Heart right ventricle (tissue), 16 donors: ENCODE measurements at places on chromosomes 4 and X. TPM values are rescaled to one million over a fixed set of nuclear protein-coding genes. Genes with fewer than 3 reads are reported as not detected.

GRCh38 chr4:152848508-152848907 is 68.8 kb downstream of the ARFIP1 start:
- H3K27me3 ChIP-seq, result no peaks in the 10 kb centered on the region
- H3K36me3 ChIP-seq, result no peaks in the 10 kb centered on the region
- H3K27ac ChIP-seq, result no peak overlapping the region
- H3K4me3 ChIP-seq, result no peak overlapping the region
- peaks cover 7% of the 10 kb centered on the region for H3K4me1 ChIP-seq
- DNase-seq, result no peak

- DNase-seq, result no peak
- no peaks in the 10 kb centered on the region for H3K4me1 ChIP-seq
- no peak overlapping the region for H3K27ac ChIP-seq
- no peaks in the 10 kb centered on the region for H3K36me3 ChIP-seq
- H3K27me3 ChIP-seq, result no peaks in the 10 kb centered on the region
These were observed 28.6 kb upstream of the TMEM154 start for GRCh38 chr4:152708361-152708760.

GRCh38 chrX:44667771-44668170 is 125.1 kb upstream of the FUNDC1 start:
- DNase-seq, result no peak
- no peaks in the 10 kb centered on the region for H3K27me3 ChIP-seq
- H3K36me3 ChIP-seq, result no peaks in the 10 kb centered on the region
- H3K4me3 ChIP-seq, result no peak overlapping the region
- H3K4me1 ChIP-seq, result no peaks in the 10 kb centered on the region

DNA sequence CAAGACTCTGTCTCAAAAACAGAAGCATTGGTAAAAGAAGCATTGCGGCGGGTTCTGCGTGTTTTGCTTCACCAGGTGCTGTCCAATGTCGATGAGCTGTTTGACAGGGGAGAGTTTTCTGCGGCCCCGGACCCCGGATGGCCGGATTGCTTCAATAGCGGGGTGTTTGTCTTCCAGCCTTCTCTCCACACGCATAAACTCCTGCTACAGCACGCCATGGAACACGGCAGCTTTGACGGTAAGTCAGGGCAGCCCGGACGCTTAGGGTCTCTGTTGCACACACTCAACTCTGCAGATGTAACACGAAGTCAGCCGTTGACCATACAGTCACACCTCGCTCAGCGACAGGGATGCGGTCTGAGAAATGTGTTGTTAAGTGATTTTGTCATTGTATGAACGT is 26.2 kb downstream of the GYG2 start:
- no peak overlapping the region for H3K27ac ChIP-seq
- DNase-seq, result no peak
- no peaks in the 10 kb centered on the region for H3K4me1 ChIP-seq
- no peaks in the 10 kb centered on the region for H3K27me3 ChIP-seq
- no peak overlapping the region for H3K4me3 ChIP-seq

DNA sequence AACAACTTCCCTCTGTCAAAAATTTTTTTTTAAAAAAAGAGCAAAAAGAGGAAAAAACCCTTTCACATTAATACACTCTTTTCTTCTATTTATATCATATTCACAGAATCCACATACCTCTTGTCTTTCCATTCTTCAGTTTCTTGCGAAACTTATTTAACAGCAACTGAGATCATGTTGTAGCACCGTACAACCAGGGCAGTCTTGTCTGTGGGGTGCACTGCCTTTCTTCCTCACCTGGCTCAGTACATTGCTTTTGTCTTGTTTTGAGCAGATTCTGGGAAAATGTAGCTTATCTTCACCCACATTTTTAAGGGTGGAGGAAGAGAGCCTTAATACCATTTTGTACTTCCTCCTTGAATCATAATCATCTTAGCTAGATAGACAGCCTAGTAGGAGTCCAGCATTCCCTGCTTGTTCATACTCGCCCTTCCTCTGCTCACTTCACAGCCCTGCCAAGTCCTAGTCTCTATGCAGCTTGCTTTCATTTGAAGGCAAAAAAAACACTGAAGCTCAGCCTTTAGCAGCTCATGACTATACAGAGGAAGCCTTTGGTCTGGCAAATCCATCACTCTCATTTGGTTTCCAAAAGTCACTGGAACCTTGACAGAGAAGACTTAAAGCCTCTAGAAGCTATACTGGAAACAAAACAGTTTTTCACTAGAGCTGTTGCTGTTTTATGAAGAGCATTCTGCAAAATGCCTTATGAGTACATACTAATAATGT is 140.6 kb upstream of the BANK1 start:
- no peaks in the 10 kb centered on the region for H3K27me3 ChIP-seq
- peaks cover 11% of the 10 kb centered on the region for H3K4me1 ChIP-seq
- DNase-seq, result no peak
- H3K36me3 ChIP-seq, result no peaks in the 10 kb centered on the region

- H3K4me3 ChIP-seq, result no peak overlapping the region
- no peaks in the 10 kb centered on the region for H3K36me3 ChIP-seq
- peaks cover 3% of the 10 kb centered on the region for H3K4me1 ChIP-seq
These were observed 4.1 kb downstream of the BRS3 start for GRCh38 chrX:136491832-136492231.

- no peak for DNase-seq
- no peaks in the 10 kb centered on the region for H3K36me3 ChIP-seq
- no peaks in the 10 kb centered on the region for H3K27me3 ChIP-seq
- no peak overlapping the region for H3K4me3 ChIP-seq
These were observed 70.5 kb downstream of the SEL1L3 start for GRCh38 chr4:25792200-25792791.

GRCh38 chr4:98199247-98199646 is 56.0 kb upstream of the STPG2 start:
- H3K27me3 ChIP-seq, result no peaks in the 10 kb centered on the region
- peak; percentile 15 for DNase-seq
- H3K27ac ChIP-seq, result no peak overlapping the region
- no peaks in the 10 kb centered on the region for H3K36me3 ChIP-seq
- no peak overlapping the region for H3K4me3 ChIP-seq

- H3K27ac ChIP-seq, result no peak overlapping the region
- no peaks in the 10 kb centered on the region for H3K27me3 ChIP-seq
- H3K4me1 ChIP-seq, result no peaks in the 10 kb centered on the region
- H3K4me3 ChIP-seq, result no peak overlapping the region
- no peaks in the 10 kb centered on the region for H3K36me3 ChIP-seq
- no peak for DNase-seq
These were observed 55.4 kb downstream of the DCLK2 start for GRCh38 chr4:150133605-150134004.

GRCh38 chr4:87865960-87866598 is 33.3 kb downstream of the MEPE start:
- H3K4me3 ChIP-seq, result no peak overlapping the region
- no peaks in the 10 kb centered on the region for H3K36me3 ChIP-seq
- peaks cover 10% of the 10 kb centered on the region for H3K4me1 ChIP-seq
- H3K27ac ChIP-seq, result peak overlapping the region; percentile 32
- no peaks in the 10 kb centered on the region for H3K27me3 ChIP-seq
- no peak for DNase-seq

DNA sequence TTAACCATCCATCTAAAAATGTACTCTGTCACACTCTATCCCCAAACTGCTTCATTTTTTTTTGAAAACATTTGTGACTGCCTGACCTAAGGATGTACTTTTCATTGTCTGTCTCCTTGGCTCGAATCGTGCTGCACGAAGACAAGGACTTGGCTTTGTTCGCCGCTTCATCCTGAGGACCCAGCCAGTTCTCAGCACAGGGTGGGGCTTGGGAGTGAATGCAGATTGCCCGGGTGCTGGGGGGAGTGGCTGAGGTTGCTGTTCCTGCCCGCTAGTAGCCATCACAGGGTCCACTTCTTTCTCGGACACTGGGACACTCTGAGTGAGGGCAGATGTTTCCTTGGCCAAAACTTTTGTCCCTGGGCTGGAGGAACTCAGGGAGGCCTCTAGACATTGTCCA is 70.1 kb upstream of the CLCN4 start:
- no peak overlapping the region for H3K27ac ChIP-seq
- H3K36me3 ChIP-seq, result peaks cover 7% of the 10 kb centered on the region
- peaks cover 12% of the 10 kb centered on the region for H3K27me3 ChIP-seq
- H3K4me3 ChIP-seq, result no peak overlapping the region

DNA sequence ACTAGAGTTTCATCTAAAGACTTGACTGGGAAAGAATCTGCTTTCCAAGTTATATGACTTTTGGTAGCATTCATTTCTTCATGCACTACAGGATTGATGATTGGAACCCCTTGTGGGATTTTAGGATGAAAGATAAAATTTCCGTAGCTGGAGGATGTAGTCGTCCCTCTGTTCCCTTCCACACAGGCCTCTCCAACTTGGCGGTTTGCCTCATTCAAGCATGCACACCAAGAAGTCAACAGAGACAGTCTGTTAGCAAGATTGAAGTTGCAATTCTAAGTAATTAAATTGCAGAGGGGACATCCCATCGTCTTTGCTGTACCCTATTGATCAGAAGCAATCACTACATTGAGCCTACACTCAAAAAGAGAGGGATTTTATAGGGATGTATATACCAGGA is 777.4 kb upstream of the HS3ST1 start:
- H3K36me3 ChIP-seq, result no peaks in the 10 kb centered on the region
- DNase-seq, result no peak
- H3K4me3 ChIP-seq, result no peak overlapping the region
- no peaks in the 10 kb centered on the region for H3K4me1 ChIP-seq

Gene NWD2
- 0.07 TPM for total RNA-seq

Gene CCSER1
- 14.2 TPM for total RNA-seq

Gene F11
- total RNA-seq, result not detected

Gene SLC10A6
- 0.25 TPM for total RNA-seq

Gene TEX13B
- not detected for total RNA-seq

Gene GNPDA2
- total RNA-seq, result 20.1 TPM

Gene TMPRSS11B
- not detected for total RNA-seq

Gene RAB33A
- 4.6 TPM for total RNA-seq

Gene PRRG1
- 10.6 TPM for total RNA-seq

Gene LPAR4
- total RNA-seq, result 0.35 TPM
